ENCODE measurements at places on chromosomes 2 and 18. TPM values are rescaled to one million over a fixed set of nuclear protein-coding genes. Genes with fewer than 3 reads are reported as not detected.

SLC40A1 gene
- 48.6 TPM for total RNA-seq

IL36A gene
- total RNA-seq: not detected

TFPI gene
- 106 TPM for total RNA-seq

TXNDC2 gene
- total RNA-seq: not detected

CAPN14 gene
- total RNA-seq: 0.36 TPM

RIT2 gene
- not detected for total RNA-seq

All from sciatic nerve (tissue), 2 donors.